Activated B cell treated with CpG ODN at 0.5 μM for 24 hours (primary cell): ENCODE measurements at places on chromosomes 5 and 9. TPM values are rescaled to one million over a fixed set of nuclear protein-coding genes. Genes with fewer than 3 reads are reported as not detected.

Gene PCDHAC2
- total RNA-seq = not detected in 2 replicates

Gene CATSPER3
- 0.95 and 0.98 TPM in 2 replicates for total RNA-seq

DNA sequence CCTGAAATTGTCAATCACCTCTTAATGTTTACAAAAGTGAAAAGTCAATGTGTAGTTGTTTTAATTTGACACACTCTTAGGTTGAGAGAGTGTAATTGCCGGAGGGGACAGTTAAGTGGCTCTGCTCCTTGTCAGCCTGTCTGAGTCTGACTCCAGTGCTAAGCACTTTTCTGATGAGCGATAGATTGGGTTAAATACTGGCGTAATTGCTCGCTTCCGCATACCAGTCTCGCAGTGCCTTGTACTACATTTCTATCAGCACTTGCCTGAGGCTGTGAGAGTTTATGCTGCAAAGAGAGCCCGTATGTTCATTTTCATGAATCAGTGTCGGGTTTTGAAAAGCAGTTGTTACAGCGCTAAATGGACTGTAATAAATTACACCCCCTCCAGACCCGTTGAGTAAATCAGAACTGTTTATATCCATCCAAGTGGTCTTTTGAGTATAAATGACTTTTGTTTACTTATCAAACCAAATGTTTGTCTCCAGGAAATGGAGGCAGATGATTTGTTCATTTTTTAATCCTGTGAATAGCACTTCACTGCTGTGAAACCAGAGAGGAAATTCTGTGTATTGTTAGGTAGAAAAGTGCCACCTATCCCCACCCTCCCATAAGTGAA is 41.0 kb upstream of the DMRT3 start:
- no peak for DNase-seq

GRCh38 chr5:42951293-42951840 is 88.8 kb downstream of the ANXA2R start:
- DNase-seq = peak; percentile 62

Gene CHSY3
- not detected in 2 replicates for total RNA-seq

- no peak for DNase-seq
Observed at GRCh38 chr9:89619019-89619418, 14.2 kb downstream of the GADD45G start.

Gene MAPKAP1
- 80.2 and 84.9 TPM in 2 replicates for total RNA-seq
